ENCODE measurements at places on chromosomes 3 and 15.

DNA sequence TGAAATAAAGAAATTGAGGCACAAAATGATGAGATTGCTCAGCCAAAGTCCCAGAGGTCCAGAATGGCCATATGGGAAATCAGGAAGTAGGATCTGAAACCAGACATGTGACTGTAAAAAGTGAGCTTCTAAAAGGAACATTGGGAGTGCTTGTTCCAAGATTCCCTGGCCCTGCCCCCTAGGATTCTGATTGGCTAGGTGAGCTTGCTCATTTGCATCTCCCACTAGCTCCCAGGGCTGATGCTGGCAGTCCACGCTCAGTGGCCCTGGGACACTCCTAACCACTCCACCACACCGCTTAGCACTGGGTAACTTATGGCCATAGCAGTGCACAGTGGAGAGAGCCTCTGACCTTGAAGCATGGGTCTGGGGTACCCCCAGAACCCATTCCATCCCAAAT, 326.7 kb downstream of the NTRK3 start:
- no peak for DNase-seq

DNA sequence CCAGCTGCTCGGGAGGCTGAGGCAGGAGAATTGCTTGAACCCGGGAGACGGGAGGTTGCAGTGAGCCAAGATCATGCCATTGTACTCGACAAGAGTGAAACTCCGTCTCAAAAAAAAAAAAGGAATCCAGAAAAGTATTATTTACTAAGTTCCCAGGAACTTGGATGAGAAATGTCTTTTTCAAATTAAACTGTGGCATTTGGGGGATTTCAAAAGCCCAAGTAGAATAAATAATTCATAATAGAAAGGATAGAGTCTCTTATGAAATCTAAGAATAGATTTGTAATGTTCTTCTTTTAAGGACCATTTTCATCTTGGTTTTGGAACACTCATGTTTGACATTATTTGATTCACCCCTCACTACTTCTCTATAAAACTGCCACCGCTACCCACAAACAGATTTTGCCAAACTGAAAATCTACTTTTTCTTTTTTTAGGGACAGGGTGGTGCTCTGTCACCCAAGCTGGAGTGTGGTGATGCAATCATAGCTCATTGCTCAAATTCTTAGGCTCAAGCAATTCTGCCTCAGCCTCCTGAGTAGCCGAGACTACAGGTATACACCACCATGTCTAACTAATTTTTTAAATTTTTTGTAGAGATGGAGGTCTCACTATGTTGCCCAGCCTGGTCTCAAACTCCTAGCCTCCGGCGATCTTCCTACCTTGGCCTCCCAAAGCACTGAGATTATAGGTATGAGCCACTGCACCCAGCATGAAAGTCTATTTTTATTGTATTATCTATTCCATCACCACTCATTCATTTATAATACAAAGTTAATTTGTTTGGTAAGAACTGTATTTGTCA, 99.3 kb downstream of the SENP2 start:
- no peak for DNase-seq

DNA sequence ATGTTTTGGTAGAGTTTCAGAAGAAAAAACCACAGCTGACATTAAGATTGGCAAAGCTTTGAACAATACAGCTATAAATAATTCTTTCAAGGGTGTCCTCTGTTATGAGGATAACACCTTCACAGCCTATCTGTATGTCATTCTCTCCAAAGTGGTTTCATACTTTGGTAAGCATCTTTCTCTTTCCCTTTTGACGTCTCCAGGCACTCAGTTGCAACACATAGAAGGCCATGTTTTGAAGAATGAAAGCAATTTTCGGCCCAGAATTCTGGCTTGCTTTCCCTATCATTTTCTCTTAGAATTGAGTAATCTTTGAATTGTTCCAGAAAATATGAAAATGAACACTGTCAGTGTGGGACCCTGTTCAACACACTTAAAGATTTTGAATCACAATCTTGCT, 200.0 kb upstream of the CBLB start:
- DNase-seq, result no peak

DNA sequence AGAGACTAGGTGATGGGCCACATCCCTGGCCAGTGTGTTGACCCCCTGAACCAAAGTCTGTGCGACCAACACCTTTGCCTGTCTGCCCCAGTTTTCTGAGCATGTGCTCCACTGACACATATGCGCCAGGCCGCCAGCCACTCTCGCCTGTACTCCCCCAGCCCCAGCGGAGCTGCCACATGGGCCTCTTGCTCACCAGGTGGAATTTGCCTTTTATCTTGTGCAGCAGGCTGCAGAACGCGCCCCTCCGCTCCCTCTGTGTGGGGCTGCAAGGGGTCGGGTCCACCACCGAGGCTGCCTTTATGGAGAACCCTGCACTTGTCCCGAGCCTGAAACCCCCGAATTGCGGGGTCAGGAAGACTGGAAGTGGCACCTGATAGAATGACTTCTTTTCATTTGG, 405.7 kb upstream of the NPAP1 start:
- no peak for DNase-seq

- no peak for DNase-seq
Measured at GRCh38 chr15:57003418-57003817, 85.0 kb downstream of the TCF12 start.

DNA sequence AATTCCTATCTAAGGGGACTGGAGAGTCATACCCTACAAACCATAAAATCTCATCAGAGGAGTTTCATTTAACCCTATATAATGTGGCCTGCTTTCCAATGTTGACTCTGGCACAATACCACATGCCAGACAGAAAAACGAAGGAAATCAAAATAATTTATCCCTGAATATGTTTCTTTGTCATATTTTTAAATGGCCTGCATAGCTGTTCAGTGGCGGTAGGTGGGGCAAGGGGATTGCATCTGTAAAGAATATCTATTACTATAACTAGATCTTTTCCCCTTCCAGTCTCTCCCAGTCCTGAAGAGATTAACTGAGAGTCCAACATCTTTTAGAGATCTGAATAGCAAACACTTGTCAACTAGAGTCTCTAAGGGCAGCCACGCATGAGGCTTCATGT, 278.1 kb upstream of the CTNNB1 start:
- no peak for DNase-seq

- no peak for DNase-seq
Measured at GRCh38 chr15:99717161-99718009, 15.9 kb downstream of the LYSMD4 start.

GRCh38 chr15:22240403-22240802, 160.1 kb downstream of the OR4M2 start:
- no peak for DNase-seq

- peak; percentile 86 for DNase-seq
Measured at GRCh38 chr3:21665444-21666100, 85.4 kb downstream of the ZNF385D start.

- no peak for DNase-seq
Measured at GRCh38 chr15:58115692-58116091, 22.5 kb upstream of the AQP9 start.

DNA sequence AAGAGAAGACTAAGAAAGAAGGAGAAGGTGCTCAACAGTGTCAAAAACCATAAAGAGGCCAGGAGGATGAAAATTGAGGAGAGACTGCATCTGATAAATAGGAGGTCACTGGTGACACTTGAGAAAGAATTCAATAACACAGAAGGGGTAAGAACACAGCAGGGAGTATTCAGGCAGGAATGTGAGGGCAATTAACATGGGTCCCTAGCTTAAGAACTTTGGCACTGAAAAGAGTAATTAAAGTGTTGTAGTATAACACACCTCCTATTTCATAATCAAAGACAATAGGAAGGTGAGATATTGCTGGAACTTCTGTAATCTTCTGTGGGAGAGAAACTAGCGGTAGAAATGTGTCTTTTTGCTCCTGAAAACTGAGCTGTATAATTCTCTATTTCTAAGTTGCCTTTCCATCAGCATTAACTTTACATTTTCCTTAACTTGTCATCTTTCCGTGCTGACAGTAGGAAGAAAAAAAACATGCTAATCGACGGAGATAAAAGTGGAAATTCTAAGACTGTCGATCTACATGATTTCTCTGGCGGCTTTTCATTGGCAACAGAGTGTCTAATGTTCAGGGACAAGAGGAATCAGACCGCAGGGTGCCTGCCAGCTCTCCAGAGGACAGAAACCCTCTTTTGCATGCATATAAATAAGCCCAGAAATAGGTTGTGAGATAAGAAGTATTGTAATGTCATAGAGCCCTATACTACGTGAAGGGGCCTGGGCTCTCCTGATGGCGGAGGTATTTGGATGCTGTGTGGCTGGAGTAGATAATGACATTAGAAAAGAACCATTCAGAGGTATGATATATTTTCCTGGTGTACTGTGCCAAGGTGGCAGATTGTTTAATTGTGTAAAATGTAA, 147.9 kb upstream of the GAP43 start:
- no peak for DNase-seq

GRCh38 chr3:36461597-36461996, 81.3 kb downstream of the STAC start:
- no peak for DNase-seq

DNA sequence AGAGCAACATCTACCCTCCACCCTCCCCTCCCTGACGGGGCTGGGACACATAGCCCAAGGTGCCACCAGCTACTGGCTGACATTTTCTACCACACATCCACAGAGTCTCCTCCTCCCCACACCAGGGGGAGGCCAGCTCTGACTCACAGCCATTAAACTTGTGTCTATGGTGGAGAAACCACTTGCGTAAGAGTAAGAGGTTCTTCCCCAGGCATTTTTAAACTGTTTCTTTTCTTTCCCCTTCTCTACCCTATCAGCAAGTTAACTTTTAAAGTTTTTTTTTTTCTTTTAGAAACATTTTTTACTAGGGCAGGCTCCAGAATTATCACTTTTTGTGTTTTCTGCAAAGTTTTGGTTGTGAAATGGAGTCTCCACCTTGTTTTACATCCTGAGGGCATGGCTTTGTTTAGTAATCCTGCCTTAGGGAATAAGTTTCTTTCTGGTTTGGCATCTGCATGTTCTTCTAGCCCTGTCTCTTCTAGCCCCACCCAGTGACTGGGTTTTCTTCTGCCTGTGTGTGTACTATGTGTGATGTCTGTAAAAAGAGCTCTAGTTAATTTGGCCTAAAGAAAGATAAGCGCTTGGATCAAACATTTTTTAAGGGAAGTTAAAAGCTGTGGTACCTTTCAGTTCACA, 148.8 kb upstream of the GADL1 start:
- DNase-seq, result no peak

- no peak for DNase-seq
Measured at GRCh38 chr3:112446343-112446742, 52.9 kb downstream of the BTLA start.

GRCh38 chr3:117144853-117145252, 435.3 kb downstream of the TUSC7 start:
- DNase-seq, result peak; percentile 2

DNA sequence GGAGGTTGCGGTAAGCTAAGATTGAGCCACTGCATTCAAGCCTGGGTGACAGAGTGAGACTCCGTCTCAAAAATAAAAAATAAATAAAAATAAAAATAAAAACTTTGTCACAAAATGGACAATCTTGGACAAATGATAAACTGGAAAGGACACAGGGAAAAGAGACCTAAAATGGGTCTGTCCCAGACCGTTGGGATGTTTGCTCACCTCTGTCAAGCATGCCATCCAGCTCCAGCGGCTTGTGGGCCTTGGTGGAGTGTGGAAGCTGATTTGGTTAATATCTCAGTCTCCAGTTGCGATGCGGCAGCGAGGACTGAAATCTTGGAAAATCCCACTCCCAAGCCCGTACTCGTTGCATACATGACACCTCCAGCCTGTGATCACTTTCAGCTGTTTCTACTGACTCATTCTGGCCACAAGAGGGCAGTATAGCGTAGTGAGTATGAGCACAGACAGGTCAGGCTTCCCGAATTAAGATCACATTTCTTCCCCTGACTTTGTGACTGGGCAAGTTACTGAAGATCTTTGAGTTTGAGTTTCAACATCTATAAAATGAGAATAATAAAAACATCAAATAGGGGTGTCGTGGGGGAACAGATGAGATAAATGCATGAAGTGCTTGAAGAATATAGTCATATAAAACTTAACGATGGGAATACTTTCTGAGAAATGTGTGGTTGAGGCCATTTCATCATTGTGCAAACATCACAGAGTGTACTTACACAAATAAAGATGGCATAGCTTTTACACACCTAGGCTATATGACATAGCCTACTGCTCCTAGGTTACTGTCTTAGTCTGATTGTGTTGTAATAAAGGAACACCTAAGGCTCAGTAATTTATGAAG, 19.6 kb upstream of the MOBP start:
- DNase-seq, result peak; percentile 46

- no peak for DNase-seq
Measured at GRCh38 chr15:59104602-59104911, 389 bp upstream of the CCNB2 start.

DNA sequence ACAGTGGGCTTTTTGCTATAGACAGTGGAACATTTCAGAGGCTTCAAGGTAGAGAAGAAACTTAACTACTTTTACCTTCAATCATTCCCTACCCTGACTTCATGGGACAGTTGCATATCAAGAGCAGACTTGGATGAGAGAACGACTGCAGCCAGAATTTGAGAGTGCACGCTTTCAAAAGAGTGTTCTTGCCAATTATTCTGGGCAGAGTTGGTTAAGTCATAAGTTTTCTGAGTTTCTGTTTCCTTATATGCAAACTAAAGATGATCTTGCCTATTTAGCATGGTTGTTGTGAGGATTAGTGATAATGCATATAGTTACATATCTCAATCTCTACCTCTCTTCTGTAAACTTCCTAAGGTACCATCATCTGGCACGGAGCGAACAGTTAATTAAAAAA, 7.6 kb downstream of the SLC9A9 start:
- DNase-seq, result no peak

GRCh38 chr3:14716591-14716990, 41.6 kb downstream of the C3orf20 start:
- no peak for DNase-seq

DNA sequence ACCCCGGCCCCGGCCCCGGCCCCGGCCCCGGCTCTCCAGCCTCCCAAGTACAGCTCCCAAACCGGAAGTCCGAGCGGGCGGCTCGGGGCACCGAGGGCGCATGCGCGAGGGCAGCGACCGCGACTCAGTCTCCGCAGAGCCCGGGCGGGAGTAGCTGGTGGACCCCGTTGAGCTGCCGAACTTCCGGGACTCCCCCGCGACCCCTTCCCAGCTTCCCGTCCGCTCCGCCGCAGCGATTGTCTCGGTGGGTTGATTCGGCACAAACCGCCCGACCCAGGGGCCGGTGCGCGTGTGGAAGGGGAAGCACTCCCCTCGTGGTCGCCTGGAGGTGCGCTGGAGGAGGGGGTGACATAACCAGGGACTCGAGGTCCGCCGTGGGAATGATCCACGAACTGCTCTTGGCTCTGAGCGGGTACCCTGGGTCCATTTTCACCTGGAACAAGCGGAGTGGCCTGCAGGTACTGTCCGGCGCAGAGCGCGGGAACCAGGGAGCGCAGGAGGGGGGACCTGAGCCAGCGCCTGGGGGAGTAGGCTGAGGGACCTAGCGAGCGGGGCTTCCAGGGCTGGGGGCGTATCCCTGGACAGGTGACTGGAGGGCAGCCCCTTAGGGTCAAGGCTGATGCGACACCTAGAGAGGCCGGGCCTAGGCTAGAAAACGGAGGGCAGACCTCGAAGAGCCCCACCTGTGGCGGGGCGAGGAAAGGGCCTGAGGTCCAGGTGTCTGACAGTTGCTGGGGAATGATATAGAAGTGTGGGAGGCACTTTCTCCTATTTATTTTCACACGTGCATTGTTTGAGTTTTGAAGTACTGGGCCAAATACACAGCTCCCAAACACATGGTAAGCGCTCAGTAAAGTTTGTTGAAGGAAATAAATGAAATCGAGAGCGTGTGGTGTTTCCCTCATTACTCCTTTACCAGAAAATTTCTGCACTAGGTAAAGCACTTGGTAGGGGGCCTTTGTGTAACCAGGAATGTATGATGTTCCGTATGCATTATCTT, at the start of the genes TUBGCP4 and ZSCAN29:
TUBGCP4 (plus strand) TSS at position 127 of the 1,000 bp plus-strand sequence; CDS start at position 381, 254 bp downstream.
ZSCAN29 (minus strand) TSS at position 69 of the 1,000 bp plus-strand sequence. CDS start 1,130 bp downstream, outside the sequence.
- DNase-seq, result no peak

Measured in retinal pigment epithelial cell (primary cell).